ENCODE measurements at places on chromosomes 4 and X.

DNA sequence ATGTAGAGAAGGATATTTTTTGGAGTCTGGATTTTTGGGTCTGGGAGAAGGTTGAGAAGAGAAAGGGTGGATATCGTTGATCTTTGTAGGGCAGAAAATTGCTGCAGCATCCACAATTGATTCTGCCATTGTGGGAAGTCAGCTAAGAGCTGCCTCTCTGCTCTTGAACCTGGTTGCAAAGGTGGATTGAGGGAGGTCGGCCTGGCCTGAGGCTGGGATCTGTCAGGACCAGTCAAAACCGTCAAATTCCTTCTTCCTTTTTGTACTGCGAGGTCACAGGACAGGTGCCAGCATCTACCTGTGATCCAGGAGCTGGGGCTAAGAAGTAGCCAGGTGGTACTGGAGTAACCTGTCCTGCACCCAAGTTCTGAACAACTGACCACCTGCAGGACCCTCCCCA lies 93.7 kb downstream of the SHOX start:
- DNase-seq: no peak

DNA sequence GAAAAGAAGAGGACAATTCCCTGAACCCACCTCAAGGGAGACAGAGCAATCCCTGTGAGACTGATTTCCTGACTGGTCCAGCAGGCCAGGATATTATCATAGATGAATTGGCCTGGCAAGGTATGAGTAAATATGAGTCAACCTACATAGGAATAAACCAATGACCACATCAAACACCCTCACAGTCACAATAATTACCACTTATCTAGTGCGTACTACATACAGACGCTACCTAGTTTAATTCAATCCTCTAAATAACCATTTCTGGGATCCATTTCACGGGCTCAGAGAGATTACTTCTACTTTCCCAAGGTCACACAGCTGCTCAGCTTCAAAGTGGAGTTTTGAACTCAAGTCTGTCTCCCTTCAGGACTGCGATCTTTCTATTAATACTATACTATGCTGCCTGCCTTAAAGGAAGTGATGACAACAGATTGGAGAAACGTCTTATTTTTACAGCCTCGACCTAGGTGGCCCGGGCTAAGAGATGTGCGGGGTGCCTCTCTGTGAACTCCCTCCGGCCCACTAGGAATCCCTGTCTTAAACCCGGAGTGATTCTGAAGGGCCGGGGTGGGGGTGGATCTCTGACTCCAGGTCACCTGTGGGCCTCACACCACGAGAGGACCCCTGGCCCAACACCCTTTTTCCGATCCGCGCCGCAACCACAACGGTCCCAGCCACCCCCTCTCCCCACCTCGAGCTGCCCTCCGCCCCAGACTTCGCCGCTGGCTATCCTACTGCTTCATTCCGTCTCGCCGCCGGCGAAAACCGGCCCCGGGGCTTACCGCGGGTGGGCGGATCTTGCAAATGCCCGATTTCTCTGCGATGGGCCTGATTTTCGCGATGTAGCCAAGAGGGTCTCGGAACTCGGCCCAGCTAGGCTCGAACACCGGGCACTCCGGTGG lies 800 bp downstream of the KDM5C start:
- peak; percentile 36 for DNase-seq

DNA sequence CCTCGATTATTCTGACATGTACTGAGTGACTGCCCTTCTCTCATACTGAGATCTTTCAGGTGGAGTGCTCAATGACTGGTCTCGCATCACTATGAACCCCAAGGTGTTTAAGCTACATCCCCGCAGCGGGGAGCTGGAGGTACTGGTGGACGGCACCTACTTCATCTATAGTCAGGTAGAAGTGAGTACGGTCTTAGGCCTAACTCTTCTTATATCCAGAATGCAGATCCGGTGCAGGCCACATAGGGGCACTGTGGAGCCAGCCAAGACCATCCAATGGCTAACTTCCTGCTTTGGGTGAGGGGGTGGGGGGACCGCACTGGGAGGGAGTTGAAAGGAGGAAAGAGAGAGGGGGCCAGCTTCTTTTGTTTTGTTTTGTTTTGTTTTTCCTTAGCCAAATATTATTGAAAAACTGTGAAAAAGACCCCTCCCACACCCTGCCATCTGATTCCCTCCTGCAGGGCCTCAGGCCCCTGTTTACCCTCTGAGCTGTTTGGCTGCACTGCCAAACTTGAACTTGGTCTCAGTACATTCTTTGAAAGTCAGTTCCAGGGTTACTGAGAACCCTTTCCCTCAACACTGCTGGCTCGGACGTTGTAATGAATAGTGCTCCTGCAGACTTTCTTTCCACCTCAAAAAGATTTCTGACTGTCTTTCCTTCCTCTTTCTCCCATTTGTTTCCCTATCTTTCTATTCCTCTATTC lies 16.2 kb downstream of the AWAT2 start:
- peak; percentile 36 for DNase-seq

GRCh38 chrX:154715825-154716224 lies 35.1 kb downstream of the GAB3 start:
- no peak for DNase-seq

DNA sequence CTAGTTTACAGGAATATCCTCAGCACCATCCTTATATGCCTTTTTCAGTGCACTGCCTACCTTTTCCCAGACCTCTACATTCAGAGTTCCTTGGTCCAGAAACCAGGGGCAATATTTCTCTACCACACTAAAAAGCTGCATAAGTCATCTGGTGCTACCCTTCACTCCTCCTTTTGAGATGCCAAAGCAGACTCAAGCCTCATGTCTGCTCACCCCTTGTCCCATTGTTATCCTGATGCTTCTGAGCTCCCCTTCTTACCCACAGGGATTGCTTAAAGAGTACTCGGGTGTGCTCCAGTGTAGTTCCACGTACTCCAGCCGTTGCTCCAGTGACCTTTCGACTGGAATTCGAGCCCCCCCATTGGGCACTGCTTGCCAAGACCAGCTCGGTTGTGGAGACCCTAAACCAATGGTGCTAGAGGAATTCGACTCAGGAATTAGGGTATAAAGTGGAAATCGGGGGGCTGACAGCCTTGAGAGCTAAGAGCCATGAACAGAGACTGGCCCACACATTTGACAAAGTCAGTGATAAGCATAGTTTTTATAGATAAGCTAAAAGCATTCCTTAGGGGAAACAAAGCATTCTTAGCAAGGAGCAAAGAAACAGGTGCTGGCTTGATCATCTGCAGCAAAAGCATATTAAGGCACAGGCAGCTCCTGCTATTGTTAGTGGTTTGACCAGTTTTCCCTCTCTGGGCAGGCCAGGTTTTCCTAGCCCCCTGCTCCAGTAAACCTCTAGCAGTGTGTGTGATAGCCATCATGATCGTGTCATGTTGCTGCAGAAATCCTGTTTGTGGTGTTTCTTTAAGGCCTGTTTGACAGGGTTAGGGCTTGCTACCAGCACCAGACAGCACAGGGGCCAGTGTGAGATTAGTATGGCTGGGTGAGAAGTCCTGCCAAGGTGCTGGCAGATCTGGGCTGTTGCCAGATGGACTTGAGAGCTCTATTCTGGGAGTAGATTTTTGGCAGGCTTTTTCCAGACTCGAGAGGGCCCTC lies 57.5 kb upstream of the WDR1 start:
- no peak for DNase-seq

DNA sequence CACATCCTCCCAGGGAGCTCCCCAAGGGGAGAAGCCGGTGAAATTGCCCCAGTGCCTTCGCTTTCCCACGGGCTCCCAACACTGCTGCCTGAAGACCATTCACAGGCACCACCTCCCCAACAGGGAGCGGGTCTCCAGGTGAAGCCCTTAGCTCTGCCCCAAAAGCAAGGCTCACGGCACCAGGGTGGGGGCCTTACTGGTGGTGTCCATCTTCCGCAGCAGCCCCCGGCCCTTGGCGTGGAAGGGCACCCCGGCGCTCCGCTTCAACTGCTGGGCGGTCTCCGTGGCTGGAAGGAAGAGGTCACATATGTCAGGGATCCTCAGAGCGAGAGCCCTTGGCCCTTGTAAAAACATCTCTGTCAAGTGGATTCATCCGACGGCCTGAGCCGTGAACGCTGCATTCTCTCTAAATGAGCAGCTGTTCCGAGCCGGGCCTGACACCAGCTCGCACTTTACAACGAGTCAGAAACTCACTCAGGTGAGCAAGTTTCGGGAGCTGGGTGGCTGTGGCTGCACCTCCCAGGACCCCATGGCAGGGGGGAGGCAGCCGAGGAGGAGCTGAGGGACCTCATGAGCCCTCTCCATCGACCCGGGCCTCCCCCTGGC lies 20.9 kb downstream of the NELFA start:
- DNase-seq: no peak

DNA sequence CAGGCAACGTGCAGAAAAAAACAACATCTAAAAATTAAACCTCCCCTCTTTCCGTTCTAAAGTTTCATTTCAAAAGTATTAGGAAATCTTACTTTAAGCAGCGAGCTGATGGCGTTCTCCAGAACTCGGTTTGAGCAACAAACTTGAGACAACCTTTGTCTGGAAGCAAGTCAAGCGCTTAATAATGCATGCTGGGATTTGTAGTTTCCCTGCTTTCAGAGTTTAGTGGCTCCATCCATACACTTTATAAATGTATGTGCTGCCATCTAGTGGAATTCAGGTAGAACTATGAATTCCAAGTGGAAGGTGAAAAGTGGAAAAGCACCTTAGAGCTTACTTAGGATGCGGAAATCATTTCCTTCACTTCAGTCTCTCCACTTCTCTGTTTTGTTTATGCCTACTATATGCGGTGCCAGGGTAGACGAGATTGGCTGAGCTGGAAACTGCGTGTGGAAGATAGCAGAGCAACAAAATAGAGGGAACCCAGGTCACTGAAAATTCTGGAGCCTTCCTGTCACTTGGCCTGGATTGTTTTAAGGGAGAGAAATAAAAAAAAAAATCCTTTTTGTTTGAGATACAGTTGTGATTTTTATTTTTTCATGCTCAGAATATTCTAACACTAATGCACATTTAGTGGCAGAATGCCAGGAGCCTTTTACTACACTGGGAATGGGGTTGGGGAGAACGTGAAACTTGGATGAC lies at the start of gene BDH2:
Gene BDH2, minus strand, starts transcription at position 144 of the 702 bp plus-strand sequence. CDS start 3,580 bp downstream, outside the sequence.
- DNase-seq: peak; percentile 97

DNA sequence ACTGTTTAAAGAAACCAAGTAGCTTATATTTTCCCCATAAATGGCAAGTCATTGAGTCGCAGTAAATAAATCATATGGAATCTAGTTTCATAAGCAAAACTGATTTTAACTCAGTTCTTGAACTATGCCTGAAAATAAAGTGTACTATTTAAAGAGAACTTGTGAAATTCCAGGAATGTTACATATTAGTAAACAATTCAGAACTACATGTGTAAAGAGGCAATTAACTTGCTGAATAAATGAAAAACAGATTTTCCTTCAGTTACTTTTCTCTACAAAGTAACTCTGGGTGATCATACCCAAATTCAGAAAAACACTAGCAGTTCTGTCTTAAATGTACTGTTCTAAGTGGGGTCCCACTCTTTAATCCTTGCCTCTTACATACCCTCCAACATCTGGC lies 236.1 kb upstream of the EDNRA start:
- no peak for DNase-seq

DNA sequence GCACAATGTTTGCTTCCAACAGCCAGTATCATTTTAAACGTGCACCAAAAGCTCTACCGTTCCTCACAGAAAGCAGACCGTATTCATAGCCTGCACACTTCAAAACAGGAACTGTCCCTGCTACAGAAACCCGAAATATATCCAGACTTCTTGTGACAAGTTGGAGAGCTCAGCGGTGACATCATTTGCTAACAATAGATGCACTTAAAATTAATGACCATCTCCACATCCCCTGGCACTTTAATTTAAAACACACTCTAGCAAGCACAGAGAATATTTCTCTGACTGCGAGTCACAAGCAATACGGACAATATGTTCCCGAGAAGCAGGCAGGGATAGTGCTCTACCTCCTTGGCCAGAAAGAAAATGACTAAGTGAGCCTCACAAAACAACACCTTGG lies 2.5 kb downstream of the NYX start:
- no peak for DNase-seq

- peak; percentile 28 for DNase-seq
Observed at GRCh38 chrX:12497832-12498591, 293.2 kb upstream of the PRPS2 start.

DNA sequence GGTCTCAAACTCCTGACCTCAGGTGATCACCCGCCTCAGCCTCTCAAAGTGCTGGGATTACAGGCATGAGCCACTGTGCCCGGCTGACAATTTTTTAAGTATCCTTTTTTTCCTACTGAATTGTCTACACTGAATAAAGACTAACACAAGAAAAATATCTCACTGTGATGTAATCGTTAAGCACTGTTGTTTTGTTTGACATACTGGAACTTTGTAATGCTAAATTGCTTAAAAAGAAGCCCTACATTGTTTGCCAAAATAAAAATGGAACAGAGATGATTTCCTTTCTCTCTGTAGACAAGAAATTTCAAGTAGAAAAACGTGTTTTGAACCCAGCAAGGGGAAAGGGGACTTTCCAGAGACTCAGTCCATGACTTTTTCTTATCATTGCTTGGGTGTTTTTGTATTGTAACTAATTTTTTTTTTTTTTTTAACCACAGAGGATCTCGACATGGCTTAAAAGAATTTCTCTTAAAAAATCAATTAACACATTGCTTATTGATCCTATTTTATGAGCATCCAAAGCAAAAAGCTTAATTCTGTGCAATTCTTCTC lies 74.9 kb downstream of the TMEM156 start:
- DNase-seq: no peak

DNA sequence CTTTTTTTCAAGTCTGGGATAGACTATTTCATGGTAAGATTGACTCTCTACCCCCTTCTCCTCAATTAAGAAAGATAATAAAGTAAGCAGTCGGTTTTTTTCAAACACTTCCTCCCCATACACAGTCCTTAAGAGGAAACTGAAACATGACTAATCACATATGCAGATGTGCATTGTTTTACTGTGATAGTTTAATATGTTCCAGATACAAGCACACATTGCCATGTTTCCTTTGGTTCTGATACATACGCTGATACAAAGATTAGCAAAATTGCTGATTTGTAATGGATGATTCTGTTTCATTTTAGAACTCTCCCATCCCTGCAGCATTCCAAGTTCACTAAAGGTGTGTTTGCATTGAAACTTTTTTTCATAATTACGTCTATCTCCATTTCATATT lies 76.1 kb downstream of the FBXO8 start:
- no peak for DNase-seq

- no peak for DNase-seq
Observed at GRCh38 chr4:130172156-130172555, 1076.2 kb downstream of the C4orf33 start.

GRCh38 chr4:82744284-82744968 lies 54.2 kb downstream of the SCD5 start:
- no peak for DNase-seq

DNA sequence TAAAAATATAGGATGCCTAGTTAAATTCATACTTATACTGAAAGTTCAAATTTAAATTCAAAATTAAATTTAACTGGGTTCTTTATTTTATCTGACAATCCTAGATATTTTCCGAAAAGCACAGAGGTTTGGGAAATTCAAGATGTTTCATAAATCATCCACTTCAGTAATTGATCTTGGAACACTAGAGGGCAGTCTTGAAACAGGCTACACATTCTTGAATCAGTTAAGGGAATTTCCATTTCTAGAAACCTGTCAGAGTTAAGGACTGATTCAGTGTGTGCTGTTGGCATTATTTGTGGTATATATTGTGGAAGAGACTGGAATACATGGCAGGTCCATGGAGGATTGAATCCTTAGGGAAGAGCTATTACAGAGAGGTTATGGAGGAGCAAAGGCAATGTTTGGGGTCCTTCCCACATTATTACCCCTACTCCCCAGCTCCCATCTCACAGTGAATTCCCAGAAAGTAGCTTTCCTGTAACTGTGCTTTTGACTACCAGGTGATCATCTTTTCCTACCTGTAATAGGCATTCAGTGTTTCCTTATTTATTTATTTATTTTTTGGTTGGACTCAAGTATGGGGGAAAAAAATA lies 92.9 kb downstream of the EGF start:
- DNase-seq: peak; percentile 93

- DNase-seq: no peak
Observed at GRCh38 chr4:94714365-94715160, 43.2 kb upstream of the BMPR1B start.
